ENCODE measurements at places on chromosomes 6 and 20.
A peak's percentile ranks its signal among the peaks of the same experiment; 100 is the strongest.

- no peak for DNase-seq
Observed at GRCh38 chr20:48808382-48809034, 19.3 kb downstream of the PREX1 start.

DNA sequence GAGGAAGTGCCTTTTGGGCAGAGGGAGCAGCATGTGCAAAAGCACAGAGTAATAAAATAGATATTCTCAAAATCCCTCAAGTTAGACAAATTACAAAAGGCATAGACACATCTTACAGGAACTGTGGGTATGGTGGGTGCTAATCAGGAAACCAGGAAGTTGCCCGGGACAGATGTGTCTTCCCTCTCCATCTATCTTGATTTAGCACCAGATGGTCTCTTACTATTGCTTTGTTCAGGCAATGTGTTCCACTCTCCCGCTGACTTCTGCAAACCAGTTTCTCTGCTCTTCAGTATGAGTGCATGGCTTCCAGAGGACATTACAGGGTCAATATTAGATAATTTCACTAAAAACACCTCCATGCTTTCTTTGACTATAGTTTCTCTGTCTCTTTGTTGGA, 13.2 kb downstream of the CITED2 start:
- no peak for DNase-seq

GRCh38 chr20:6956056-6956455, 188.6 kb downstream of the BMP2 start:
- no peak for DNase-seq

DNA sequence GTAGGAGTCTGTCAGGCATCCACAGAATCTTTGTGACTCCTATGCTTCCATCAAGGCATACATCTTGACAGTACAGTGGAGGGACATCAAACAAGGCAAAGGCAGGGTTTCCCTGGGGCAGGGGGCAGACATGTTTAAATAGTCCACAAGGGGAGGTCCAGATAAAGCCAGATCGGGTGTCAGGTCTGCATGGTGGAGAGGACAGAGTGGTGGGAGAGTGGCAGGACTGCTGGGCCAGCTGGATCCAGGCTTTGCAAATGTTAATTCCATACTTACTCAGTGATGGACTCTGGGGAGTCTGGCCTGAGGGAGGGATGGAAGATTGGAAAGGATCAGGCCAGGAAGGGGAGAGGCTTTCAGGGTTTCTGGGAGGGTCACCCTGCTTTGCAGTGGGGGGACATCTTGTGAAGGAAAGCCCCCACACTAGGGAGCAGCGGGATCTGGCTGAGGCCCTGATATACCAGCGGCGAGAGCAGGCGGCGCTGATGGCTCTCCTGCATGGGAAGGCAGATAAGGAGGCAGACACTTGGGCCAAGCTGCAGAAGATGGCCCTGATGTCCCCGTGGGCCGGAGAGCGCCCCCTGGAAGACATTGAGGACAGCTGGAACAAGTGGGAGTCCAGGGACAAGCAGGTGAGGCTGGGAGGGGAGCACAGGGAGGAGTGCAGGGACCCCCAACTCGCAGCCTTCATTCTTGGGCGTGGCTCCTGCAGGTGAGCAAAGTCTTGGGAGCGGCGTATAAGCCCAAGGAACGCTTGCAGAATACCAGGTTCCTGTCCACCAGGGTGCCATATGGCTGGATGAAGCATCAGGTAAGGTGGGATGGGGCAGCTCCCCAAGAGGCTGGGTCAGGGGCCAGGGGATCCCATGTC, 44.6 kb downstream of the SUN5 start:
- DNase-seq: no peak

DNA sequence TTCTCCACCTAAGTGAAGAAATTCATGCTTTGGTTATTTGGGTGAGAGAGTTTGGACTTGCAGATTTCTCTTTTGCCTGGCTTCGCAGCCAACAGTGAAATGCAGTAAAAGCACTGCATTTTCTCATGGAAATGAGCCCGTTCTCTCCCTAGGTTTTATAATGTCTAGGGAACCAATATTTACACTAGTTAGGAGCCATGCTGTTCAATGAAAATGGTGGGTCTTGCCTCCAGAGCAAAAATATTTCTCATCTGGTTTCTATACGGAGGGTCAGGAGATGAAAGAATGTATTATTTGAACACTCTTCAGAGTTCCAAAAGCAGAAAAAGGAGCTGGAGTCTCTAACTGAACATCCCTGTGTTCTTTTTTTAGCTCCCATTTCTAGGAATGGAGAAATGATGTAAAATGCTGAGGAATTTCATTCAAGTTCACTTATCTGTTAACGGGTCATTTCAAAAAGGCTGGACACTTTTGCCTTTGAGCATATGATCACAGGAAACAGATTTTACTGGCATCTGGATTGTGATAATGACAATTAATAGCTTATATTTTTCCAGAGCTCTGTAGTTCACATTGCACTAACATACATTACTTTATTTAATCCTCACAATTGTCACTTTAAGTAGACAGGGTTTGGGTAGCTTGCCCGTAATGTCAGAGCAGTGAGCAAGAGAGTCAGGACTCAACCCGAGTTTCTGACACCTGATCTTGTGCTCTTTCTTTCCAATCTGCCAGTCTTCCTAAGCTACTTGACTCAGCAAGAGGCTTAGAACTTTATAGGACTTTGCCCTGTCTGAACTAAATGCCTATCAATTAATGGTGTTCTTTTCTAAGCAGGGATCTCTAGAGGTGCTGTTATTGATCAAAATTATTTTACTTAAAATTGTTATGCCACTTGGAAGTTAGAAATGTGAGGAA, 78.0 kb downstream of the PPP1R14C start:
- DNase-seq: no peak

DNA sequence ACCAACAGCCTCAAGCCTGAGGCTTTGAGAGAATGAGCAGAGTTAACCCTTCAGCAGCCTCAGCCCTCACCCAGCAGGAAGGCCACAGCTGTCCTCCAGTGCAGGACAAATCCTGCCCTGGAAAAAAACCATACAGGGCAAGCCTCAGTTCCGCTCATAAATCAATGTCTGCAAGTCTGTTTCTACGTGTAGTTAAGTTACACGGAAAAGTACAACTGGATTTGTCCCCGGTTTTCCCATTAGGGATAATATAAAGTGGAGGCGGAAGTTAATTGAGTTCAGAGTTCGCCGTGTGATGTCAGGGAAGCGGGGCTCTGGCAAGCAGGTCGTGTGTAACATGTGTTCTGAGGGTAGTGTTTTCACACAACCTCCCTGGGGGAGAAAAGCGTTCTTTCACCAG, 44.2 kb upstream of the EYA2 start:
- no peak for DNase-seq

DNA sequence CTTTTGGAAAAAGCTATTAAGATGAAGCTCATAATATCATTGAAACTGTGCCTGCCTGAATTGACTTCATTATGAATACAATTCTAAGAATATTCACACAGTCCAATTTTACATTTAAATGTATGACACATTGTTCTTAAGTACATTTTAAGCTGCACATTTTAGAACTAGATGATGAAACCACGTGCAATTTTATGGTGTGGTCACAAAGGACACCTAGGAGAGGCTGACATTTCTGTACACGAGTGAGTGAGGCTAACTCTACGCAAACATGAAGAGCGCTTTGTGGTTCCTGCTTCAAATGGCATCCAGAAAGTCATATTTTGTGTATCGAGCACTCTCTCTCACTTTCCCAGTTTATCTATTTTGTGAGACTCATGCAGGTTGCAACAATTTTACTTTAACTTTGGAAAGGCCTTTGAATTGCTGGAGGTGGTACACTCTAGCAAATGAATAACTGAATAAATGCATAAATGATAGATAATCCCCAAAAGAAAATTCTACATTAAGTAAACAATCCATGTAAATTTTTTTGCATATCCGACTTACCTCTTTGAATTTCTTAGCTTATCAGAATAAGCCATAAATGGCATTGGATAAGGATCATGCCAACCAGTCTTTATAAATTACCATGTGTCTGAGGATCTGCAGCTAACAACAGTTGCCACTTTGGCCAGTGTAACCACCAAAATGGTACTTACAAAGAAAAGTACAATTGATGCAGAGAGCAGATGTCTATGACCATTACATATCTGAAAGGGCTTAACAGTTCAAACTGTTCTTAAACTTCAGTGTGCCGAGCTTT, 97.3 kb downstream of the NRSN1 start:
- DNase-seq: peak; percentile 7

GRCh38 chr6:39044181-39044580, 4.4 kb upstream of the GLP1R start:
- DNase-seq: no peak

- DNase-seq: no peak
Observed at GRCh38 chr6:120646101-120646500, 688.2 kb downstream of the TBC1D32 start.

DNA sequence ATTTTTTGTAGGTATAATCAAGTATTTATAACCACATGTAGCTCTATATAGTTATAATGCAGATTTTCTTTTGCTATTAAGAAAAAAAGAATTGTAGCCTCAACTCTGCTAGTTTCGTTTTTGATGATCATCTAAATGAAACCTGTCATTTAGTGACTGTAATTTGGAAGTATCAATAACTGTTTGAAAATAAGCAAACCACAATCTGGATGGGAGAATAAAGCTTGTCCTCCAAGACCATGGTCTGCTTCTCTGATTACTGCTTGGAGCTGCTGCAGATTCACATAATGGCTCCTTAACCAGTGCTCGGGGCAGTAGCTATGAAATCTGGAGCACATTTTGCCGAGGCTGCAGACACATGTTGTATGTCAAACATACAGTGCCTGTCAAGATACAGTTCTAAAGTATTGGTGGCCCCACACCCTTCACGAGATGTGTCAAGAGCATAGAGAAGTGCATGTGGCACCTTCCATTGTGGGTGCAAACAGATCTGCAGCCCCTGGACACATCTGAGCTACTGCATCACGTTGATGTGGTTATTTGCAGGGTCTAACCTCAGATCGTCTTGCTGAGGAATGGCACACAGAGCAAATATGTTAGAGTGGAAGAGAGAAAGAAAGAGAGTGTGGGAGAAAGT, 255.7 kb upstream of the SUPT3H start:
- no peak for DNase-seq

GRCh38 chr6:16474772-16475493, 236.5 kb downstream of the GMPR start:
- DNase-seq: no peak

GRCh38 chr6:116500969-116501433, 10.4 kb upstream of the CALHM5 start:
- DNase-seq: no peak

DNA sequence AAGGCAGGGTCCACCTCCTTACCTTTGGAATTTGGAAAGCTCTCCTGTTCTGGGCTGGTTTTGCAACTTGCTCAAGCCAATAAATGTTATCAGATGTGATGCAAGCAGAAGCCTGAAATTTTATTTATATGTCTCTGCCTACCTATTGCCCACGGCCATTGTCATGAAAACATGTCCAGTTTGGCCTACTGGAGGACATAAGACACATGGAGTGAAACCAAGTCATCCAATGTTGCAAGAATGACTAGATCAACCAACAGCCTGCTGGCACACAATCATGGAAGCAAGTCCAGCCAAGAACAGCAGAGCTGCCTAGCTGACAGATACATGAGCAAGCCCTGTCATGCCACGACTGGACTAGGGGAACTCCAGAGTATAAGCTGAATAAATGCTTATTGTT, 56.7 kb upstream of the IRAK1BP1 start:
- no peak for DNase-seq

DNA sequence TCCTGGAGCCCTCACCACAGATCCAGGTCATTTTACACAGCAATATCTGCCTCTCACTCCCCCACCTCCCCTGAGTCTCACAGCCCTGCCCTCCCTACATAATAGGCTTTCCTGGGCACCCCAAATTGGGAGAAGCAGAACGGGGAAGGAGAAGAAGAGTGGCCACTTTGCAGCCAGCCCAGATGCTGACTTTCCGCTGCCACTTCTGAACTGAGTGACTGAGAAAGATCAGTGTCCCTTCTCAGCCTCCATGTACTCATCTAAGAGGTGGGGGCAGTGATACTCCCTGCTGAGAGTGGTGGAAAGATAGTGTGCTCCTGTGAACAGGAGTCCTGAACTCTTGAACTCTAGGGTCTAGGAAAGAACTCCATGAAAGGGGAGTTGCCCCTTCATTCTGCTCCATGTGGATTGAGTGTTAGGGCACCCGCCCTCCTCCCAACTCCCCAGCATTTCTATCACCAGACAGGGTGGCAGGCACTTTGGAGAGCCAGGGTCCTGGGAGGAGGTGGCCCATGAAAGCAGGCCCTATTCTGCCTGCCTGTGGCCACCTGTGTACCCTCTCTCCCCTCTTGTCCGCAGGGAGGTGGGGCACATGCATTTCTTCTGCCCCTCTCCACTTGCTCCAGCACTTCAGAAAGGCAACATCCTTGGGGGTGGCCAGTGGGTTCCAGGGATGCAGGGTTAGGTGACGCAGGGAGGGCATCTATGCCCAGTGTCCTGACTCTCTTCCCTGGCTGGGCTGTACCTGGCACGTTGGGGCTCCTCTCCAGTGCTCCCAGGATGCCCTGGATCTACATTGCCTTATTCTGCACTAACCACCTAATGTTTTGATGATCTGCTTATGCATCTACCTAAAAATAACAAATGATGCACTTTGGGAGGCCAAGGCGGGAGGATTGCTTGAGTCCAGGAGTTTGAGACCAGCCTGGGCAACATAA, 38.3 kb upstream of the MRPS18A start:
- no peak for DNase-seq

Measured in fibroblast of skin of left quadriceps (primary cell).